ENCODE measurements at places on chromosomes 1 and 21.

GRCh38 chr1:154822717-154823116 lies 47.4 kb downstream of the KCNN3 start:
- no peak for DNase-seq

DNA sequence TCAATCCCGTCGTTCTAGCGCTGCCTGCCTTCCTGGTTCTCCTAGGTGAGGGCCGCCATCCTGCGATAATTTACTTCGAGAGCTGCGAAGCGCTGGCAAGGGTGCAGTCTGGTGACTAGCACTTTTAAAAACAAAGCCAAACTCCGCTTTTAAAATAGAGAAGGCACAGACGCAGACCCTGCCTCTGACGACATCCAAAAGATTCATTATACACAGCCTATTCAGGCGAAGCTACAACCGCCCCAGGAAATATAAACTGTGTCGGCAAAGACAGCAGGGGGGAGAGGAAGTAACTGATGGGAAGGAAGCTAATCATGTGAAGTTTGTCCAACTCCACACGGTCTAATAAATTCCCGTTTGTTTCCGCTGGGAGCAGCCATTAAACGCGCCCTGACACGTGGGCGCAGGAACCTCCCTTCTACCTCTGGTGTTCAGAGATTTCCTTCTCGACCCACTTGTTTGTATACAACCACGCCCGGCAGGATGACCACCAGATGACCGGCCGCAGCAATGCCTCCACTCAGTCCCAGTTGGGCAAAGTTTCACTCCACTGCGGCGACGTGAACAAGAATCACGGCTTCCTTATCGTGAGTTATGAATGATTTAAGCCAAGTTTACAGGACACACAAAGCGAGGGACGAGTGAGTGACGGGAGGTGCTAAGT lies 1.3 kb downstream of the GNG12 start:
- no peak for DNase-seq

- no peak for DNase-seq
These were observed 17.7 kb downstream of the MECR start for GRCh38 chr1:29213055-29213454.

DNA sequence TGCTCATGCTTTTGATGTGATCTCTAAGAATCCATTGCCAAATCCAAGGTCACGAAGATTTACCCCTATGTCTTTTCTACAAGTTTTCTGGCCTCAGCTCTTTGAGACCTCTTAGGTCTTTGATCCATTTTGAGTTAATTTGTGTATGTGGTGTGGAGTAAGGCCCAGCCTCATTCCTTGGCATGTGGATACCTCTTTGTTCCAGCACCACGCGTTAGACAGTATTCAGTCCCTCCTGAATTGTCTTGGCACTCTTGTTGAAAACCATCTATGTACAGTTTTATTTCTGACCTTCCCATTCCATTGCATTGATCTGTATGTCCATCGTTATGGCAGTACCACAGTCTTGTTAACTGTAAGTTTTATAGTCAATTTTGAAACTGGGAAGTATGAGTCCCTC lies 8.0 kb upstream of the FTCD start:
- DNase-seq: no peak

- no peak for DNase-seq
These were observed 1.1 kb downstream of the IGFN1 start for GRCh38 chr1:201191653-201192260.

DNA sequence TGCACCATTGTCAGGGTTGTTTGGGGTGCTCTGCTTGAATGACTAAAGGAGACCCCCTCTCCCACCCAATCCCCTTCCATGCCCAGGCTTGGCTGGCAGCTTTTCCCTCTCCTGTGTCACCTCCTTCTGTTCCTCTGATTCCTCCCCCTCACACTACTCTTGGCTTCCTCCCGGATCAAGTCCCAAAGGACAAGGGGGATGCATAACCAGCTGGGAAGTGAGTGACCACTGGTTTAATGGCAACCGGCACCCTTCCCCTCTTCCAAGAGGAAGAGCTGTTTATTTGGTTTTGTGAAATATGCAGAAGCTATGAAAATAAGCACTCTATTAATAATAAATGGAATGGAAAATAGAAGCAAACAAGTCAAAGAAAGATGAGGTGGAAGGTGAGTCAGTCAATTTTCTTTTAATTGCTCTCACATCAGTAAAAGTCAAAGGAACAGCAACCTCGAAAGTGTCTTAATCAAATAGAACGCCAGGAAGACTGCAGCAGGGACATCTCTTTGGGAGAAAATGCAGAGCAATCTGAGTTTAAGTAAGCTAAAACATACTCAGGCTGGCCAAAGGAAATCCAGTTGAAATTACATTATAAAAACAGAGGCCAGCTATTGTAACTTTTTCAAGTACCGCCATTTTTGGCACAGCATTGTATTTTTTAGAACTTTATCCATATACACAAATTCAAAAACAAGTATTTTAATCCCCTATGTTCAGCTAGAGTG lies 322.5 kb downstream of the SIPA1L2 start:
- DNase-seq: no peak

DNA sequence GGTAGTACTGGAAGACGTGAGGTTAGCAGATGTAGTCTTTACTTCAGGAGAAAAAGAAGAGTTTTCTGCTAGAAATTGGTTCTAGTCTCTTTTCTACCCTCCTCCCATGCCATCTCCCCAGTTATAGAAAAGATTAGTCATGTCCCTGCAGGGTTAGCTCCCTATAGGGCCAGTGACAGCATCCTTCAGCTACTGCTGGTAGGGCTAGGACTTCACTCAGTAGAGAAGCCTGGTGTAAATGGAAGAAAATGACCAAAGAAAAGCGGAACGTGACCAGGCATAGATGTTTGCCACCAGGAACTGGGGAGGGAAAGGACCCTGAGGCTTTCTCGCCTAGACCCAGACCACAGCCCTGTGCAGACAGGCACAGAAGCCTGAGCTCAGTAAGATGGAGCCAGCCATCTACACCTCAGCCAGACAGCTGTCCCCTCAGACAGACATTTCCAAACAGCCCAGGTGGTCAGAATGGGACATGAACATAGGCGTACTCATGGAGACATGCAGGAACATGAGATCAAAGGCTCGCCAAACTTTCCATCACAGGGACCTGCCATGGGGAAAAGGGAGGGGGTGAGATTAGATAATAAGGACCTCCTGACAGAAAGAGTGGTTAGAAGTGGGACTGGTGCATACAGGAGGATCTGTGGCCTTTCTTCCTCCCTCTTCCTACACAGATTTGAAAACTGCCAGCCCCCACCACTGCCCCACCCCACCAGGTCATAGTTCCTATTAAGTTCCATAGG lies 23.5 kb upstream of the SLAMF9 start:
- no peak for DNase-seq

GRCh38 chr1:217331698-217332097 lies 299.2 kb downstream of the GPATCH2 start:
- no peak for DNase-seq

- peak; percentile 41 for DNase-seq
These were observed 1.2 kb downstream of the CHRM3 start for GRCh38 chr1:239387304-239388158.

DNA sequence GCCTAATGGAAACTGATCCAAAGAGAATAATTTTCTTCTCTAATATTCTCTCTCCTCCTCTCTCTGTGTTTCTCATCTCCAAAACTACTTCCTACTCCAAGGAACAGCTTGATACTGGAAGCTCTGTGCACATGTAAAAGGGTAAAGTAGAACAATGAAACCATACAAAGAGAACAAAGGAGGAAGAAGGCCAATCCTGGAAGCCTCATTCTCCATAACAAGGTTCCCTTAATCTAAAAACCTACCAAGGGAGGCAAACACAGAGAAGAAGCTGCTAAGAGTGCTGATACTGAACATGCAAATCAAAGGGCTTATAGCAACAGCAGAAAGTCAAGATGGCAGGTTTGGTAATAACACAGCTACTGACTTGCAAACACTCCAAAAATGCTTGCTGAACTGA lies 44.4 kb downstream of the SIPA1L2 start:
- no peak for DNase-seq

DNA sequence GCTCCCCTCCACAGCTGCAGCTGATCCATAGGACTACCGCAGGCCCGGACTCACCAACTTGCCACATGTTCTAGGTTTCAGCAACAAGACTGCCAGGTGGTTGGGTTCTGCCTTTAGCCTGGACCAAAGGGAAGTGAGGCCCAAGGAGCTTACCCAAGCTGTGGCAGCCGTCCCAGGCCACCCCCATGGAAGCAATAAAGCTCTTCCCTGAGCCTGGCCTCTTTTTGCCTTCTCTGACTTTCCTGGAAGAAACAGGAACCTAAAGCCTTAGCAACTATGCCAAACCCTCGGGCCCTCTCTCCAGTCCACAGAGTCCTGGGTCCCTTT lies 2.7 kb upstream of the ARTN start:
- no peak for DNase-seq

- no peak for DNase-seq
These were observed 2.6 kb upstream of the FCRLB start for GRCh38 chr1:161718559-161719324.

DNA sequence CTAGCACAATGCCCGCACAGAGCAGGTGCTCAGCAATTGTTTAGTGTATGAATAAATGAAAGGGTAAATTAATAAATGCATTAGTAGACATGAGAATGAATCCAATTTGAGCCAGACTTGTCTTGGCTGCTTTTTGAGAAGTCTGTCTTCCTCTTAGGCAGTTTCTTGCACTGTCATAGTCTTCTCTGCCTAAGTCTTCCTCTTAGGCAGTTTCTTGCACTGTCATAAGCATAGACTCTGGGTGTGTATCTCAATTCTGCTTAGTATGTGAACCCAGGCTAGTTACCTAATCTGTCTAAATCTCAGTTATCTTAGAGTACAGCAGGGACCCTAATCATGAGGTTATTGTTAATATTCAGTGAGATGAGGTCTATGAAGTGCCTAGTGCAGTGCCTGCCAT lies 27.2 kb downstream of the NHLH2 start:
- DNase-seq: no peak

Data from WTC11 (cell line).